Uterine smooth muscle cell (primary cell): ENCODE measurements at places on chromosomes 11 and 22. TPM values are rescaled to one million over a fixed set of nuclear protein-coding genes. Genes with fewer than 3 reads are reported as not detected.

PRRG4 gene
- total RNA-seq, result 0.12 and 0.22 TPM in 2 replicates

MYO7A gene
- 0.11 and 0.12 TPM in 2 replicates for total RNA-seq

FGF3 gene
- total RNA-seq, result not detected in 2 replicates

CPT1B gene
- 0.44 and 1.7 TPM in 2 replicates for total RNA-seq

GRAP2 gene
- not detected in 2 replicates for total RNA-seq

OR8D1 gene
- total RNA-seq, result under 0.01 TPM in 1 of 2 replicates, not detected in the other
